ENCODE measurements at places on chromosomes 12 and 14.

GRCh38 chr14:56956182-56956581, 145.9 kb upstream of the OTX2 start:
- DNase-seq = no peak

- no peak for DNase-seq
Observed at GRCh38 chr14:102690509-102691286, 86.6 kb upstream of the TRAF3 start.

DNA sequence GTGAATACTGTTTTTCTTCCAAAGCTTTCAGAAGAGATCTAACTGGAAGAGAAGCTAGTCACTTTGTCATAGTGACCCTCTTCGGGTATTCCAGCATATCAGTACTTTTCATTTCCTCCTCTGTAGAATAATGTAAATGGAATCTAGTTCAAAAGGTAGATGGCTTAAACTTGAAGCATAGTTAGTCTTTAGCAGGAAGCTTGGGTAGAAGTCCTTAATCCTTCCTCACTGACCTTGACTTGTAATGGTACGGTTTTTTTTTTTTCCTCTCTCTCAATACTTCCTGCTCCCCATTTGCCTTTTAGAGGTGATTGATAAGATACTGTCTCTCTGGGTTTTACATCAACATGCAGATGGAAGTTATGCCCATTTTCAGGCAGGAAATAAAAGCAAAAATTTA, 1.7 kb downstream of the FBXO34 start:
- DNase-seq = peak; percentile 19

DNA sequence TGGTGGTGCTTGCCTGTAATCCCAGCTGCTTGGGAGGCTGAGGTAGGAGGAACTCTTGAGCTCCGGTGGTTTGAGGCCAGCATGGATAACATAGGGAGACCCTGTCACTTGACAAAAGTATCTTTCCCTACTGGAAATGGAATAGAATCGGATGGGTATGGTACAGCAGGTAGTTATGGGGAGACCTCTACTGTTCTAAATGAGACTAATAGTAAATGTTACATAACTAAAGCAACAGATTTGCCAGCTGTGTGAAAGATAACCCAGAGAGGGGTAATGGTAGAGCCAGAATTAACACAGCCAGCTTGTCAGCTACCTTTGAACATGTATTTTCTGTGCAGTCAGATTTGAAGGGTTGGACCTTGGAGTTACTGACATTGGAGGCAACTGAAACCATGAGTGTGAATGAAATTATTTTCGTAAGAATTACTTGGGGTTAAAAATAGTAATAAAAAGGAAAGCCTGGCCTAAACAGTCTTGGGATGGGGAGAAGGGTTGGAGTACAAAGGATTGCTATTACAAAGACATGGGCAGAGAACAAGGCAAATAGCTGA, 21.7 kb upstream of the NUP107 start:
- no peak for DNase-seq

DNA sequence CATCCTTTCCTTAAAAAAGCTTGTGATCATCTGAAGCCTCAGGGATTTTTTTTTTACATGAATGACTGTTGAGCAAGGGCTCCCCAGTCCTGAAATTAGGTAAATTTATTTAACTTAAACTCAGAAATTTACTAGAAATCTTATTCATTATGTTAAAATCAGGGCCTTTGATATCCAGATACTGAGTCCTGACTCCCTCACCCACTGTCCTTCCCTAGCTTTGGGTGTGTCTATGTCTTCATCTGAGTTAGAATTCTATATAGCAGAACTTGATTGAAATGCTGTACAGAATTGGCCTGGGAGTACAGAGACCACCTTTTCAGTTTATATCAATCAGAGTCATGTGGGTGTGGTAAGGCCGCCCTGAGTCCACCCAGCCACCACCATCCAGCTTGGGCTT, 260.0 kb downstream of the CACNA1C start:
- no peak for DNase-seq

GRCh38 chr12:95784915-95785314, 5.6 kb downstream of the NTN4 start:
- no peak for DNase-seq

DNA sequence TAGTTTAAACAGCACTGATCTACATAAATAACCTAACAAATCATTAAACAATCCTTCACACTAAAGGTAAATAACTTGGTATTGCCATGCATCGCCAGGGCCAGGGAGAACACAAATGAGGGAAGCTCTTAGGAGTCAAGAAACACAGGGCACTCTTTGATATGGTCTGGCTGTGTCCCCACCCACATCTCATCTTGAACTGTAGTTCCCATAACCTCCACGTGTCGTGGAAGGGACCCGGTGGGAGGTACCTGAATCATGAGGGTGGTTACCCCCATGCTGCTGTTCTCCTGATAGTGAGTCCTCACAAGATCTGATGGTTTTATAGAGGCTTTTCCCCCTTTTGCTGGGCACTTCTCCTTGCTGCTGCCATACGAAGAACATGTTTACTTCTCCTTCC, 17.3 kb downstream of the TMEM132D start:
- no peak for DNase-seq

GRCh38 chr12:52578469-52578868, 4.8 kb upstream of the KRT74 start:
- no peak for DNase-seq

GRCh38 chr12:88522961-88523360, 57.3 kb downstream of the KITLG start:
- DNase-seq = no peak

DNA sequence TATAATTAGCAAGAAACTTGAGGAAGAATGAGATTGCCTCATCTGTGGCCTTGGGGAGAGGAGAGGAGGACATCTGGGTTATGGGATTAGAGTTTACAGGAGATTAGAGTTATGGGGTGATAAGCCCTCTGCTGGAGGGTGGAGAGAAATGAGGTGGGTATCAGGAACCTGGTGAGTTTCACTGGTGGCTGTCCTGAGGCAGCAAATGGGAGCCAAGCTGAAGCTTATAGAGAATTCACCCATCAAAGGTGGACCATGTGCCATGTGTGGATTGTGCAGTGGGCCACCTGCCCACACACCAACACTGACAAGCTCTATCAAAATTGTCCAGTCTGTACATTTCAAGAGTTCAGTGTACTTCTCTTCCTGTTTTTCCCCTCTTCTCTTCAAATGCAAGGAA, 135.3 kb downstream of the AEBP2 start:
- DNase-seq = no peak

DNA sequence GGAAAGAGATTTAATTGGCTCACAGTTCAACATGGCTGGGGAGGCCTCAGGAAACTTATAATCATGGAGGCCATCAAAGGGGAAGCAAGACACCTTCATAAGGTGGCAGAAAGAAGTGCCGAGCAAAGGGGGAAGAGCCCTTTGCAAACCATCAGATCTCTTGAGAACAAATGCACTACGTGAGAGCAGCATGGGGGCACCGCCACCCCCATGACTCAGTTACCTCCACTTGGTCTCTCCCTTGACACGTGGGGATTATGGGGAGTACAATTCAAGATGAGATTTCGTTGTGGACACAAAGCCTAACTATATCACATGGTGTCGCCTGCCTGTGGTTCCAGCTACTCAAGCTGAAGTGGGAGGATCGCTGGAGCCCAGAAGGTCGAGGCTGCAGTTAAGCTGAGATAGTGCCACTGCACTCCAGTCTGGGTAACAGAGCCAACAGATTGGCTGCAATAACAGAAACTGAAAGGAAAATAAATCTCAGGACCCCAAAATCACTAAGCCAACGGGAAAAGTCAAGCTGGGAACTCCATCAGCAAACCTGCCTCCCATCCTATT, 10.0 kb upstream of the CDCA4 start:
- no peak for DNase-seq

GRCh38 chr14:55540847-55541773, 38.9 kb upstream of the KTN1 start:
- no peak for DNase-seq

DNA sequence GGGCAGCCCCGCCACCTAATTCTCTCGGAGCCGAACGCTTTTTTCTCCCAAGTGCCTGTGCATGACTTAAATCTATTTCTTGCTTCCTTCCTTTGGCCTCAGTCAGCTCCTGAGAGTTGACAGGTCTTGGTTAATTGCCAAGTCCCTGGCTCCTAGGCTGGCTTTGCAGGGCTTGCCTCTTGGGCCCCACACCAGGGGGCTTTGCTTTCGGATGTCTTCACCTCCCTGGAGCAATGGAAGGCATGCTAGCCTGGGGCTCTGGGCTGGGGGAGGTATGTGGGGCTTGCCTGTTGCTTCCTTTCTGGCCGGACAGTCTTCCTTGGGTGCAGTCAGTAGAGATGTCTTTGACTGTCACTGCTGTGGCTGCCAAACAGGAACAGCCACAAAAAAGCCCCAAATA, 2.2 kb upstream of the KRT80 start:
- DNase-seq = no peak

- no peak for DNase-seq
Observed at GRCh38 chr12:103442822-103443221, 52.9 kb downstream of the C12orf42 start.

GRCh38 chr12:67891596-67891995, 97.7 kb upstream of the IFNG-AS1 start:
- no peak for DNase-seq

DNA sequence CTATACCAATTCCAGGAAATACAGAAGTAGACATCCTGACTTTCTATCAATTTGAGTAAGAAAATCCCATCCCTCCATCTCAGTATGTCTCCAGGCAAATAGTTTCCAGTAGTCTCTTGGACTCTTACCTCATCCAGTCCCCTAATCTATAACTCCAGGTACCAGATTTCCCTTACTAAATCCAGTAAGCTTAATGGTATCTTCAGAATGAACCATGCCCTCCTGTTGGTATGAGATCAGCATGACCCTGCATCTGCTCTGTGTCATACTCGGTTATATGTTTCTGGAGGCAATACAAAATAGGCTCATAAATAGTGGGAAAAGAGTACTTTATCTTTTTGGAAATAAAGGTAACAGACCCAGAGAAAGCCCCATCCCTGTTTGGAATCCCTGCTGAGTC, 18.4 kb downstream of the PIGH start:
- DNase-seq = no peak

Measured in hematopoietic multipotent progenitor cell treated with erythropoietin and hydrocortisone succinate and interleukin-3 and kit ligand, for 15 days (in vitro differentiated cells).